Vein endothelial cell (primary cell): ENCODE measurements at places on chromosomes 6 and 20. TPM values are rescaled to one million over a fixed set of nuclear protein-coding genes. Genes with fewer than 3 reads are reported as not detected.

Gene VPS16
- total RNA-seq, result 34.6 and 37.6 TPM in 2 replicates

Gene PRDM13
- not detected in 2 replicates for total RNA-seq

Gene ZNF391
- total RNA-seq, result under 0.01 and 1.6 TPM in 2 replicates

Gene TTK
- total RNA-seq, result 9.5 and 18.6 TPM in 2 replicates

Gene SPATS1
- not detected in 2 replicates for total RNA-seq

Gene VSX1
- total RNA-seq, result not detected in 2 replicates

Gene SLC17A1
- not detected in 2 replicates for total RNA-seq

Gene ASIP
- not detected in 2 replicates for total RNA-seq

Gene PFDN4
- total RNA-seq, result 82.0 and 116 TPM in 2 replicates

Gene FIG4
- total RNA-seq, result 11.8 and 13.7 TPM in 2 replicates

Gene BPIFB1
- total RNA-seq, result not detected in 2 replicates

Gene FRK
- total RNA-seq, result under 0.01 and 0.10 TPM in 2 replicates

Gene GINS1
- 6.2 and 20.5 TPM in 2 replicates for total RNA-seq

Gene POLR1C
- total RNA-seq, result 34.9 and 39.5 TPM in 2 replicates

Gene IFT52
- total RNA-seq, result 42.3 and 49.0 TPM in 2 replicates

Gene DZANK1
- 0.98 and 1.7 TPM in 2 replicates for total RNA-seq

Gene FAM209A
- not detected in 2 replicates for total RNA-seq

Gene CDS2
- 39.8 and 67.2 TPM in 2 replicates for total RNA-seq

Gene ZMYND8
- 73.2 and 102 TPM in 2 replicates for total RNA-seq

Gene WFDC5
- total RNA-seq, result not detected in 2 replicates

Gene ENPP3
- total RNA-seq, result 0.19 and 0.65 TPM in 2 replicates

Gene GSTA1
- total RNA-seq, result not detected in 2 replicates

Gene BTNL2
- not detected in 2 replicates for total RNA-seq

Gene PRIM2
- 16.3 and 22.4 TPM in 2 replicates for total RNA-seq

Gene PDYN
- total RNA-seq, result not detected in 2 replicates

Gene SLC17A3
- total RNA-seq, result not detected in 2 replicates

Gene EBF4
- 0.19 and 0.98 TPM in 2 replicates for total RNA-seq

Gene ZNF334
- total RNA-seq, result under 0.01 and 0.48 TPM in 2 replicates

Gene MAP7
- total RNA-seq, result 0.65 and 1.1 TPM in 2 replicates

Gene ARMH2
- total RNA-seq, result not detected in 2 replicates

Gene ZDHHC14
- 20.0 and 25.2 TPM in 2 replicates for total RNA-seq

Gene TP53TG5
- total RNA-seq, result not detected in 2 replicates

Gene GNAS-AS1
- total RNA-seq, result 0.10 TPM in 1 of 2 replicates, not detected in the other

Gene FAM217A
- not detected in 2 replicates for total RNA-seq

Gene LINC00237
- not detected in 2 replicates for total RNA-seq

Gene DSP
- total RNA-seq, result 22.4 and 31.0 TPM in 2 replicates
